ENCODE measurements at places on chromosomes 1 and 21. TPM values are rescaled to one million over a fixed set of nuclear protein-coding genes. Genes with fewer than 3 reads are reported as not detected.
A peak's percentile ranks its signal among the peaks of the same experiment; 100 is the strongest.

Gene RPE65
- not detected for total RNA-seq

Gene BRINP3
- not detected for total RNA-seq

Gene CDC42BPA
- 0.15 TPM for total RNA-seq

Gene SFN
- 0.46 TPM for total RNA-seq

Gene NMNAT2
- total RNA-seq, result not detected

DNA sequence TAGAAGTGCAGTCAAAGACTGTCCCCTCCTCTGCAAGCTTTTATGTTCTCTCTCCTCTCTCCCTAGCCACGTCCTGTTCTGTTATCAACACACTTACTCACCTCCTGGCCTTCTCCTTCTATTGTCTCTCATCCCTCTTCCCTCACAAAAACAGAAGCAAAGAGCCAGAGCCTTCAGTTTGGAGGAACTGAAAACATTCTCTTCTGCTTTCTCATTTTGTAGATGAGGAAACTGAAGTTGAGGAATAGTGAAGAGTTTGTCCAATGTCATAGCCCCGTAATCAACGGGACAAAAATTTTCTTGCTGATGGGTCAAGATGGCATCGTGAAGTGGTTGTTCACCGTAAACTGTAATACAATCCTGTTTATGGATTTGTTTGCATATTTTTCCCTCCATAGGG lies 1.9 kb downstream of the NLRP3 start:
- DNase-seq, result no peak

DNA sequence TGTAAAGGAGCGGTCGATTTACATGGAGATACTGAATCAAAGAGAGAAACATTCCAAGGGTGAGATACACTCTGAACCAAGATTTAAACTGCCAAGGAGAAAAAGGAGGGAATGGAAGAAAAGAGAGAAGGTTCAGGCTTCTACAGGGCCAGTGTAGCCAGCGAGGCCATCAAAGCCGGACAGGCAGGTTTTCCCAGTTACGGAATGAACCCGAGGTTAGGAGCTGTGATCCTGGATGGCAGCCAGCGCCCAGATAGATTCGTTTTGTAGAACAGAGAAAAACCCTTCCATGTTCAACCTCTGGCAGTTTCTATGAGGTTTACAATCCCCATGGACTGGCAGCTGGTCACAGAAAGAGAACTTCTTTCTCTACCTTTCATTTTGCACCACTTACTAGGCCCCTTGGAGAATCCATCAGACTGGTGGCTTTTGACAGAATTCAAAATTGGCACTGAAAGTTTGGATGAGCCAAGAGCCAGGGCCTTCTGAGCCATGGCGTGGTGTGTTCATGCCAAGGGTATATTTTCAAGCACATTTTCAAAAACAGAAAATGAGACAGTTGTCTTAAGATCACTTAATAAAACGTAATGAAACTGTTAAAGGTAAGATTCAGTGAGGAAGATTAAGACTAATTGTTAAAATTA lies 171.5 kb downstream of the RUNX1 start:
- no peak for DNase-seq

GRCh38 chr1:943545-944340 lies 15.3 kb downstream of the NOC2L start:
- DNase-seq, result no peak

Gene PSRC1
- not detected for total RNA-seq

DNA sequence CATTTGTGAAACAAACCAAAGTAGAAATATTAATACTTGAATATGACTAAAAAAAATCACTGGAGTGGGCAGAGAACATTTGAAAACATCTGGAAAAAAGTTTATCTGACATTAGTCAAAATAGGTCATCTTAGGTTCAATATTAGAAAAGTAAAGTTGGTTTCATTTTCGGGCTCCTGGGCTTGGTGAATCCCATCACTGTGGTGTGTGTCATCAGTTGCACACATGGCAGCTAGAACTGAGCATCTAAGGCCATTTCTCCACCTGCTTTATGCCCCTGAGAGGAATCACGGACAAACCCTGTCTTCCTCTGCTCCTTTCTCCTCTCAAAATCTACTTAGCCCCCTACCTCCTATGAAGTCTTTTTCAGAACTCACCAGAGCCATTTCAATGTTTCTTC lies 5.4 kb downstream of the HSD11B1 start:
- DNase-seq, result no peak

Gene FMO2
- total RNA-seq, result not detected

Gene SLC41A1
- 24.2 TPM for total RNA-seq

GRCh38 chr21:34061983-34062382 lies 11.4 kb upstream of the MRPS6 start:
- peak; percentile 13 for DNase-seq

- no peak for DNase-seq
Observed at GRCh38 chr1:237170149-237170548, 128.2 kb downstream of the RYR2 start.

- DNase-seq, result no peak
Observed at GRCh38 chr1:113178106-113178505, 105.1 kb downstream of the LRIG2 start.

DNA sequence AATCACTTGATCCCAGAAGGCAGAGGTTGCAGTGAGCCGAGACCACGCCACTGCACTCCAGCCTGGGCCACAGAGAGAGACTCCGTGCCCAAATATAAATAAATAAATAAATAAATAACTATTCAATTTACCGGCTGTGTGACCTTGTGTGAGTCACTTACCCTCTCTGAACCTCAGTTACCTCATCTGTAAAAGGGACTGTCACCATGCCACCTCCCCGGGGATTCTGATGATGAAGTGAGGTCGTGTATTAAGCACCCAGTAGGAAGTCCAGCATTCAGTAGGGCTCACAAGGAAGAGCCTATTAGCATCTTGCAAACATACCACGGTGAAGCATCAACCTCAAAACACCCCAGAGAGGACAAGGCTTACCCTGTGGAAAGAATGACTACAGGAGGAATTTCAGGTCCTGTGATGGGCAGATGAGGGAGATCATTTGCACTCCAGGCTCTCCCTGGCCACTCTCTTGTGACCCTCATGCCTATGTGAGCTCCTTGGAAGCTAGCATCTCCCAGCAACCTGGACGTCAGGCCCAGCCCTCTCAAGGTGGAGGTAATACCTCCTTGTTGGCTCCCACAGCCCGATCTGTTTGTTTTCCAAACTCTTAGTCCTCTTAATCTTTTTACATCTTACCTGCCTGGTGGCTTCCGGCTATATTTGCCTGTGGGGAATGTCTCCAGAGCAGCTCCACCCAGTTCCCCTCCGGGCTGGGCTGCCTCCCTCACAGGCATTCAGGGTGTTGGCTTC lies 7.6 kb upstream of the C1QA start:
- no peak for DNase-seq

Data from B cell (primary cell).